ENCODE measurements at places on chromosomes 1 and 21. TPM values are rescaled to one million over a fixed set of nuclear protein-coding genes. Genes with fewer than 3 reads are reported as not detected.

CBR3 gene
- 6.9 TPM for total RNA-seq

CFAP74 gene
- 0.64 TPM for total RNA-seq

DNA sequence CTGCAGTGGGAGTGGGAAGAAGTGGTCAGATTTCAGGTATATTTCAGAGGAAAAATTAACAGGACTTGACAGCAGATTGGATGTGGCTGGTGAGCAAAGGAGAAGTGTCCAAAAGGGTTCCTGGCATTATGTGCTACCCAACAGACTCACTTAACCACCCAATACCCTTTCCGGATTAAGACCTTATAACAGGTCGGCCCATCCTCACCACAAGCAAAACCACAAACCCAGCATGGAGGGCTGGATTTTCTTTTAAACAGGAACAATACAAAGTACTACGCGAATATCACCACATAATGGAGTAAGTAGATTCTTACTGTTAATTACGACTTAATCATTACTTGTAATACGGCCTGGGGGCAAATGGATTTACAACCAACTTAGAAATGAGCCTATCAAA is 59.2 kb downstream of the WDR64 start:
- DNase-seq, result no peak
- no peaks in the 10 kb centered on the region for H3K4me1 ChIP-seq
- no peak overlapping the region for H3K27ac ChIP-seq
- H3K36me3 ChIP-seq, result no peaks in the 10 kb centered on the region
- no peak overlapping the region for H3K4me3 ChIP-seq

- no peaks in the 10 kb centered on the region for H3K27me3 ChIP-seq
- H3K27ac ChIP-seq, result no peak overlapping the region
- H3K4me3 ChIP-seq, result no peak overlapping the region
These were observed 124.9 kb upstream of the SMYD2 start for GRCh38 chr1:214155987-214156625.

- H3K4me3 ChIP-seq, result peak within 1 kb of the TSS; percentile 64
- no peaks in the 10 kb centered on the region for H3K36me3 ChIP-seq
- DNase-seq, result peak; percentile 91
- H3K27me3 ChIP-seq, result no peaks in the 10 kb centered on the region
- no peaks in the 10 kb centered on the region for H3K4me1 ChIP-seq
These were observed at the start of gene DR1 for GRCh38 chr1:93345633-93346420. TSS of gene DR1 (plus strand) at chr1:93345907. CDS start at chr1:93346646, 739 bp downstream.

- no peaks in the 10 kb centered on the region for H3K36me3 ChIP-seq
- H3K4me1 ChIP-seq, result no peaks in the 10 kb centered on the region
- no peaks in the 10 kb centered on the region for H3K27me3 ChIP-seq
- H3K27ac ChIP-seq, result no peak overlapping the region
These were observed 47.3 kb downstream of the EIF2B3 start for GRCh38 chr1:44939061-44939460.

DNA sequence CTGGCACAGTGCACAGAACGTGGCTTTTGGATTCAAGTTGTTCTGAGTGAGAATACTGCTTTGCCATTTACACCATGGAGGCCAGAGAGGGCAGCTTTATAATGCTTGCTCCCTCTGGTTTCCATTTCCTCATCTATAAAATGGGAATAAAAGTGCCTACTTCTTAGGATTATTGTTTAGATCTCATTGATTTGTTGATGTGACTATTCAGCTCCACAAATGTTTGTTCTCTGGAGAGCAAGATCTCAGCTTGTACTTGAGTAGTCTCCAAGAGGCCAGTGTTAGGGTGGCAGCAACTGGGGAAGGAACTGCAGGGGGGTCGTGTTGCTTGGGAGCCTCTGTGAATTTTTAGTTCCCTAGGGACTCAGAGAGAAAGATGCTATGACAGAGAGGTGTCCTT is 55.2 kb downstream of the YARS1 start:
- no peak overlapping the region for H3K4me3 ChIP-seq
- H3K27ac ChIP-seq, result peak overlapping the region; percentile 66
- H3K36me3 ChIP-seq, result no peaks in the 10 kb centered on the region
- H3K27me3 ChIP-seq, result no peaks in the 10 kb centered on the region

- DNase-seq, result no peak
- H3K4me3 ChIP-seq, result no peak overlapping the region
- H3K36me3 ChIP-seq, result no peaks in the 10 kb centered on the region
- H3K4me1 ChIP-seq, result no peaks in the 10 kb centered on the region
- H3K27me3 ChIP-seq, result no peaks in the 10 kb centered on the region
- no peak overlapping the region for H3K27ac ChIP-seq
These were observed 5.7 kb upstream of the MOB3C start for GRCh38 chr1:46622344-46622743.

- no peaks in the 10 kb centered on the region for H3K27me3 ChIP-seq
- DNase-seq, result no peak
- H3K4me3 ChIP-seq, result peak overlapping the region; percentile 50
These were observed 2.4 kb downstream of the TMCC2 start for GRCh38 chr1:205229916-205230700.

- H3K36me3 ChIP-seq, result no peaks in the 10 kb centered on the region
- no peak for DNase-seq
- H3K4me3 ChIP-seq, result no peak overlapping the region
- no peaks in the 10 kb centered on the region for H3K27me3 ChIP-seq
- H3K27ac ChIP-seq, result no peak overlapping the region
- H3K4me1 ChIP-seq, result no peaks in the 10 kb centered on the region
These were observed 117.9 kb downstream of the LRIG2 start for GRCh38 chr1:113190930-113191329.

GRCh38 chr1:19512545-19512944 is 27.2 kb upstream of the CAPZB start:
- H3K27me3 ChIP-seq, result no peaks in the 10 kb centered on the region
- H3K27ac ChIP-seq, result peak overlapping the region; percentile 30
- no peaks in the 10 kb centered on the region for H3K4me1 ChIP-seq
- no peak for DNase-seq
- no peaks in the 10 kb centered on the region for H3K36me3 ChIP-seq
- no peak overlapping the region for H3K4me3 ChIP-seq

DNA sequence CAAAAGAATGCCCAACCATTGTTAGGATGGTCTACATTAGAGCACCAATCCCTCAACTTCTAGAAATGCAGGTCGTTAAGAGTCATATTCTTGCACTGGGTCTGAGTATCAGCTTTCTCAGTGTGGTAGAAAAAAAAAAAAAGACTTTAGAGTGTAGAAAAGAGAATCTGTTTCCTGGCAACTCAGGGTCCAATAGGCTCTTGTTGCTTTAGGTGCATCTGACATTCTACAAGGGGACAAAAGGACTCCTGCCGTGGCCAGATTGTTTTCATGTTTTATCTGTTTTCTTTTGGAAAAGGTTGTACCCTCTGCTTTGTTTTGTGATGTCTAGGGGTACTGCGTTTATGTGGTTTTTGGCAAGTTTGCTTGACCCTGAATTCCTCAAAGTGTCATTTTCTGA is 105.4 kb upstream of the KCNK2 start:
- DNase-seq, result no peak
- no peaks in the 10 kb centered on the region for H3K27me3 ChIP-seq
- H3K4me3 ChIP-seq, result no peak overlapping the region
- H3K4me1 ChIP-seq, result no peaks in the 10 kb centered on the region
- H3K36me3 ChIP-seq, result no peaks in the 10 kb centered on the region

DNA sequence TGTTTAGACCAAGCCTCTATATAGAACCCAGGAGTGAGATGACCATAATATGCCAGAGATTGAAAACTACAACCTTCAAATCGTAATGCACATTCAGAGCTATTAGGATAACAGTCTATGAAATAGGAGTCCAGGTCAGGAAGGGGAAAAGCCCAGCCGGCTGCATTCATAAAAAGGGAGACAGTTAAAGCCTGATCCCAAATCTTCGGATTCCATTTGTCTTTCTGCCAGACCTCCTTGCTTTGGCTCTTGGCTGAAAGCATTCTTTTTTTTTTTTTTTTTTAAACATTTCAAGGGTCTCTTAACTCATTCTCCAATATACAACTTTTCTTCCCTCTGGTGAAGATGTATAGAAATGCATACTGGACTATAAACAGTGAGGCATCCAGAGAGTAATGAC is 81.1 kb downstream of the NTPCR start:
- DNase-seq, result no peak
- no peaks in the 10 kb centered on the region for H3K27me3 ChIP-seq
- H3K4me1 ChIP-seq, result no peaks in the 10 kb centered on the region
- no peaks in the 10 kb centered on the region for H3K36me3 ChIP-seq
- H3K4me3 ChIP-seq, result no peak overlapping the region
